ENCODE measurements at places on chromosomes 3 and 15.

- no peak for DNase-seq
Measured at GRCh38 chr15:78105476-78106241, 13.3 kb downstream of the SH2D7 start.

GRCh38 chr3:51932471-51933370 is 9.0 kb downstream of the RRP9 start:
- no peak for DNase-seq

GRCh38 chr3:173930251-173930650 is 532.7 kb downstream of the NLGN1 start:
- no peak for DNase-seq

- no peak for DNase-seq
Measured at GRCh38 chr15:71526060-71526820, 284.1 kb upstream of the NR2E3 start.

DNA sequence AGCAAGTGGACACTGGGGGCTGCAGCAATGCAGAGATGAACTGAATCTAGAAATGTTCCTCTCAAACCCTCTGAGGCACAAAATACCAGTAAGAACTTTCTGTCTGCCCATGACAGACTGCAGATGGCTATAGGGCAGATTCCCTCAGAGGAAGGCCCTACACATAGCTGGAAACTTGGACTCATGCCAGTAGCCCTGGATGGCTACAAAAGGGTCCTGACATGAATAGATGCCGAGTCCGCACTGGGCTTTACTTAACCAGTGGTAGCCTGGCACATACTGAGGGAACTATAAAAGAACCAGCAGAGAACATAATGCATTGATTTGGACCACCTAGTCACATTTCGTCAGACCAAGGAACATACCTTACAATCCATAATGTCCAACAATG is 66.7 kb downstream of the C3orf80 start:
- no peak for DNase-seq

GRCh38 chr15:84079885-84080777 is 155.4 kb upstream of the GOLGA6L4 start:
- peak; percentile 34 for DNase-seq

DNA sequence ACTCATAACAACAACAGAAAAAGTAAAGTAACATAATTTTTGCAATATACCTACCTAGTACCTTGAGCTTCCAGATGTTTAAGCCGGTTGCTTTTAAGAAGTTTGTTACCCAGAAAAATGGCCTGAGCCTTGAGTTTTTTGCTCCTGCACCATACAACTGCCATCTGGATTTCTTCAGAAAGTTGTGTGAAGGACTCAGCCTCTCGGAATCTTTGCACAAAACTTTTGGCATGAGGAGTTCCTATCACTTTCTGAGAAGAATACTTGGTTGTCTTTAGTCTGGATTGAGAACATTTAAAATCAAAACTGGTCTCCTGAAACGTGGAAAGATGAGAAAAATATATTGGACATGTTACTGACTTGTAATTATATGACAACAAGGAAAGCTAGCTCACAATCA is 17.3 kb downstream of the GTPBP8 start:
- DNase-seq = no peak

DNA sequence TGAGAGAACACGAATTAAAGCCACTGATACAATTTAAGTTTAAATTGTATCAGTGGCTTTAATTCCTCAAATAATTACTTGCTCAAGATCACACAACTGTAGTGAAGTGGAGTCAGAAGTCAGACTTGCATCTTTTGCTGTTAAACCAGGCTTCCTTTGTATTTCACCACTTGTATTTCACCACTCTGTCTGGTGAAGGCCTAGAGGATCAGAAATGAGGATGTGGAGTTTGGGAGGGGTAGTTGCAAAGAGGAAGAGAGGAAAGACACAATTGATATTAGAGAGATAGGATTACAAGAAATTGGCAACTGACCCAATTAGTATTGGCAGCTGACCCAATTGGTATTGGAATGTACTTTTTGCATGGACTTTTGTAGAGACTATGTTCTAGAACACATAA is 288.1 kb upstream of the GPR149 start:
- DNase-seq = no peak

GRCh38 chr15:93644595-93644994 is 555.6 kb upstream of the RGMA start:
- DNase-seq = no peak

GRCh38 chr3:150133293-150133692 is 162.6 kb upstream of the PFN2 start:
- DNase-seq = no peak

GRCh38 chr3:30505866-30506520 is 100.4 kb upstream of the TGFBR2 start:
- DNase-seq = no peak

- DNase-seq = peak; percentile 82
Measured at GRCh38 chr3:183285828-183286457, 32.9 kb downstream of the B3GNT5 start.

DNA sequence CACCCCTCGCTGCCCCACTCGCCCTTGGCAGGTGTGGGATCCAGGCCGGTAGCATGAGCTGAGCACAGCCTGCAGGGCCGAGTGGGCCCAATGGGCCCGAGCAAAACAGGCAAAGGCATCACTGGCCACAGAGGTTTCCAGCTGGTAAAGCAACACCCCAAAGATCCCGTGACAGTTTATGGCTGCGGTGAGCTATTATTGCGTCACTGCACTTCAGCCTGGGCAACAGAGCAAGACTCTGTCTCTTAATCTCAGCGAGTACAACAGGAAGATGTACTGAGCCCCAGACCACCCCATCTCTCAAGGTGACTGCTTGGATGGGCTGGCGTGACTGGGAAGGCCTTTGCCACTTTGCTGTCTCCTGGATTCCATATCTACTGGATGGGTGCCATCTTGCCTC is 4.3 kb downstream of the JMJD7 start:
- no peak for DNase-seq

DNA sequence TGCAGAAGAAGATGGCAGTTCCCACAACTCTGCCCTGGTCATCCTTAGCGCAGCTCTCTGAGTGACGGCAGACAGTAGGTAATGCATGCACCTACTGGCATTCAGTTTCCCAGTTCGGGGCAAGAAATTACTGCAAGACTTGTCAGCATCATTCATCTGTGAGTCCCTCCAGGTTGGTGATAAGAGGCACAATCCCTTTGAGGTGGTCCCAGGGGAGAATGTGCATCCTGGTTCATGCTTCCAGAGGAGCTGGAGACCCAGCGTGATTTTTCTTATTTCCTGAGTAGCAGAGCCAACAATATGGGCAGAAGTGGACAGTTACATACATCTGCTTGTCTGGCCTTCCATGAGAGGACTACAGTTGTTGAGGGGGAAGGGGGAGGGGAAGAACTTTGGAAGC is 235.9 kb upstream of the BHLHE40 start:
- DNase-seq = no peak

DNA sequence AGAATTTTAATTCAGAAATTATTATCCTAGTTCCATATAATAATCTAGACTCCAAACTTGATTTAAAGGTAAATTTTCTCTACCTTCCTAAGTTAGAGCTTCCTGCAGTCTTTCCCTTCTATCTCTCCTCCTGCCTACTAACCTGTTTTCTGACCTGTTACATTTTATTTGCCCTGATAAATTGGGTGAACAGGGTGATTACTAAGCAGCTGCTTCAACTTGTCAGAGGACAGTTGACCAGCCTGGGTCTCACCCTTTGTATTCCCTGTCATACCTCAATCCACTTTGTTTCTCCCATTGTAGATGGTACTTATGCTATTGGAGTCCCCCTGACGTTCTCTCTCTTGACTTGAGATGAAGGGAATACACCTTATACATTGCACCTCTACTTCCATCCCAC is 28.4 kb upstream of the MYRIP start:
- DNase-seq = no peak

- DNase-seq = no peak
Measured at GRCh38 chr3:16917980-16918682, 33.4 kb downstream of the PLCL2 start.

DNA sequence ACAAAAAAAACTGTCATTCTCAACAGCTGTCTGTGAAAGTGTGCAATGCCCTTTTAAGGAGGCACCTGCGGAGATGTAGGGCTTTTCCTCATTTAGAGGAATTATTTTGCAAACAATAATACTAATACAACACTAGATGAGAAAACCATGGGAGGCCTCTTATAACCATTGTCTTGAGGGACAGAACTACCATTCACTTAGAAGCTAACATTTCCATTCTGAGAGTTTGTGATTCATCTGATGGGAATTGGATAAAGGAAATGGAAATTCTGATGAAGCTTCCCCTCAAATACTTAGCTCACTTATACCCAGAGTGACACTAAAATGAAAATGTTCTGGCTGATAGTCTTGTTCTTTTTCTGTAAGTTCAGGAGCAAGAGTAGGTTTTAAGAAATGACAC is 147.7 kb downstream of the CADPS start:
- no peak for DNase-seq

DNA sequence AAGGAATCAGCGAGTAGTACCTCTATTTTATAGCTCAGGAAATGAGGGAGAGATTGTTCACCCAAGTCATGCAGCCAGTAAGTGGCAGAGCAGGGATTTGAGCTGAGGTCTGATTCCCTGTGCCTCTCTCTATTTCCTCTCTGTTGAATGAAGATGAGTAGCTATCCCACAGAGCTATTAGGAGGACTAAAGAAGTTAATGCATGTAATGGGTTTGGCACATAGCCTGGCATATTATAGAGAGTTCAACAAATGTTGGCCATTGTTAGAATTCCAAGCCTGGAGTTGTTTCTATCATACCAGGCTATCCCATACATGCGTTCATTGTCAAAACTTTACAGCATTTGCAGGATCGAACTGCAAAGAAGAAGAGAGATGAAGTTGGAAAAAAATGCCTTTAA is 21.8 kb upstream of the KLHL6 start:
- no peak for DNase-seq

GRCh38 chr3:4994823-4995499 is 15.7 kb downstream of the BHLHE40 start:
- DNase-seq = no peak

DNA sequence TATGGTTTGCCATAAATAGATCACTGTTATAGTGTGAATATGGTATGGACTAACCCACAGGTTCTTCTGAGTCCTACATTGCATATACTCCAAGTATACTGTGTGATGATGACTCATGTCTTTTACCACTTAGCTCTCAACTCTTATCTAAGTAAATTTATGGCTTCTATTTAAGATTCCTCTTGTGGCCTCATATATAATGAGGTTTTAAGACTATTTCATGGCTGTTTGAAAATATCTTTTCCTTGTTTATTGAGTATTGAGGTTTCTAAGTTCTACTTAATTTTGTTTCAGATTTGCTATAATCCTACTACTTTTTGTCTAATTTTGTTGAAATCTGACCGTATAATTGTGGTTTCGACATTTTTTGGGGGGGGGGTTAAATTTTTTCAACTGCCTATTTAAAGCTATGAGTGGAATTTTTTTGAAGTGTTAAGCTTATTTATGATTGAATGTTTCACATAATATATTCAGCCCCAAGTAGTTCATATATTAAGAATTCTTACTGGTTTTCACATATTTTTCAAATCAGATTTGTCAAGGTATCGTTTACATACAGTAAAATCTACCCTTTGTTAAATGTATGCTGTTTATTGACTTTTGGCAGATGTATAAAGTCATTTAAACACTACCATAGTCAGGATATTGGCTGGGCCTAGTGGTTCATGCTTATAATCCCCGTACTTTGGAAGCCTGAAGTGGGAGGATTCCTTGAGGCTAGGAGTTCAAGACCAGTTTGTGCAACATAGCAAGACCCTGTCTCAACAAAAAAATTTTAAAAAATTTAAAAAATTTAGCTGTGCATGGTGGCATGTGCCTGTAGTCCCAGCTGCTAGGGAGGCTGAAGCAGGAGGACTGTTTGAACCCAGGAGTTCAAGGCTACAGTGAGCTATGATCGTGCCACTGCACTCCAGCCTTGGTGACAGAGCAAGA is 11.7 kb downstream of the SLC25A36 start:
- no peak for DNase-seq

GRCh38 chr3:146577662-146578061 is 27.5 kb downstream of the PLSCR5 start:
- DNase-seq = no peak

- DNase-seq = peak; percentile 28
Measured at GRCh38 chr3:136818769-136819391, at the start of gene SLC35G2. TSS of gene SLC35G2 (plus strand) at chr3:136819126. CDS start at chr3:136854461, 35,335 bp downstream.

DNA sequence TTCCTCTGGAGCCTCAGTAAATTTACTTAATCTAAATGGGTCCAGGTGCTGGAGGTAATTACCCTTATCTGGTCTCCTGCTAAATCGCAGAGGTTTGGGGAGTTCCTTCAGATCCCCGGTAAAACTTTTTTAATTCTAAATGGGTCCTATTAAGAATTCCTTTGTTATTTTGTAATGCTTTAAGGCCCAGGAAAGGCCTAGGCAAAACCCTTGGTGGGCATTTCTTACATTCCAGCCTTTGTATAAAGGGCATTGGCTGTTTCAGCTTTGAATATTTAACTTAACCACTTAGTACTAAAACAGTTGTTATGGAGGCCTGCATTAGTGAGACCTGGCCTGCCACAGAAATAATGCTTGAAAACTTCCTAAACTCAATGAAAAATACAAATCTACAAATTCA is 14.9 kb upstream of the ZNF662 start:
- no peak for DNase-seq
